Left kidney (tissue), 8 donors: ENCODE measurements at places on chromosomes 16 and 17.

DNA sequence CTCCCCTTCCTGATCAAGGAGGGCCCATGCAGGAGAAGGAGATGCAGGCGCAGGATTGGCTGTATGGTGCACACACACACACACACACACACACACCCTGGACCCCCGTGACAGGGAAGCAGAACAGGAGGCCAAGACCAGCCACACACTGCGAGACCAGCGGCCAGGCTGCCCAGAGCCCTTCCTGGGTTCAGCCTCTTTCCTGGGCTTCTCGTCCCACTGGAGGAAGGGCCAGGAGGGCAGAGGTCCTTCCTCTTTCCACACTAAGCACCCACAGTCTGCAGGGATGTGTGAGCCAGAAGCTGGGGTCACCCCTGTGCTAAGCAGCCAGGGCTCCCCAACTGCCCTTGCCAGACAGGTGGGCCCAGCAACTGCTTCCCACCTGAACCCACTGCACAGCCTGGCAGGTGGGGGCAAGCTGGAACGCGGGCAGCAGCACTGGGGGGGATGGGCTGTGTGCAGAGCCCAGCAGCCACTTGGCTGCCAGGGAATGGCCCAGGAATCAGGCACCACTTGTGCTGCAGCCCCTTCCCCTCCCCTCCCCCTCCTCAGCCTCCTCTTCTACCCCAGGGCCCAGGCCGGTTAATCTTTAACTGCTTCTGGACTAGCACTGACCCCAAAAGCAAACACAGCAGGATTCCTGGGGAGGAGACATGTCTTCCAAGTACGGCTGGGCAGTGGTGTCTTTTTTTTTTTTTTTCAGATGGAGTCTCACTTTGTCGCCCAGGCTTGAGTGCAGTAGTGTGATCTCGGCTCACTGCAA lies 44.6 kb upstream of the SLC38A10 start:
- DNase-seq = peak; percentile 82

- no peak for DNase-seq
Observed at GRCh38 chr16:53876811-53877210, 172.9 kb downstream of the FTO start.

DNA sequence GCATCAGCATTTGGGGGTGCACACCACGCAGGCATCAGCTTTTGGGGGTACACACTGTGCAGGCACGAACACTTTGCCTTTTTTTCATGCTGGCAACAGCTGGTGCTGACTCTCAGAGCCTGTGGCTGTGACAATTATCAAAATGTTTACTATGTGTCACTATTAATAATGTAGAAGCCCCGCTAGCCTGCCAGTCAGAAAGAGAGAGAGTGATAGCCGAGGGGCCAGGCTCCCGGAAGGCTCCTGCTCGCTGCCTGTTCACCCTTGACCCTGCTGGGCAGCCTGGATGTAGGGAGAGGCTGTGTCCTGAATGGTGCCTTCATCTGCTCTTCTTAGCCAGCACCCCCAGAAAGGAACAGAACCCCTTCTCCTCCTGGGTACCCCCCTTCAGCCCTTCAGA lies 61.9 kb downstream of the SDK2 start:
- no peak for DNase-seq

GRCh38 chr17:66021757-66022156 lies 170.2 kb downstream of the CEP112 start:
- no peak for DNase-seq

- no peak for DNase-seq
Observed at GRCh38 chr16:62909597-62909996, 873.4 kb upstream of the CDH8 start.

- DNase-seq = no peak
Observed at GRCh38 chr16:21644674-21645073, 7.7 kb downstream of the IGSF6 start.
